ENCODE measurements at places on chromosomes 7 and 10.

DNA sequence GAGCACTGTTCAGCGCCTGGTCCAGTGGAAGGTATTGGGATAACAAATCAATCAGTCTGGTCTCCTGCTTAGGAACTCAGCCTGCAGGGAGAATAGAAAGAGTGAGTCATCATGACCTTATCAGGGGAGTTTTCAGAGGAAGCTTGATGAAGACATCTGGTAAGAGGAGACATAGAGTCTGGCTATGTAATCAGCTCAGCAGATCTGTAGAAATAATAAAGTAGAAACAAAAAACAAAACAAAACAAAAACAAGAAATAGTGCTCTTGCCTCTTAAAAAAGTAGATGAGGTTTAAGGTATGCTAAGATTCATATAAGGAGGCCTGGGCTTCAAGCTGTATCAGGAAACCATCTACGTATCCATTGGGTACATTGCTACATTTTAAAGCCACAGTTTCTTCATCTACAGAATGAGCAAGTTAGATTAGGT, 14.4 kb downstream of the TAS2R41 start:
- DNase-seq: peak; percentile 37

DNA sequence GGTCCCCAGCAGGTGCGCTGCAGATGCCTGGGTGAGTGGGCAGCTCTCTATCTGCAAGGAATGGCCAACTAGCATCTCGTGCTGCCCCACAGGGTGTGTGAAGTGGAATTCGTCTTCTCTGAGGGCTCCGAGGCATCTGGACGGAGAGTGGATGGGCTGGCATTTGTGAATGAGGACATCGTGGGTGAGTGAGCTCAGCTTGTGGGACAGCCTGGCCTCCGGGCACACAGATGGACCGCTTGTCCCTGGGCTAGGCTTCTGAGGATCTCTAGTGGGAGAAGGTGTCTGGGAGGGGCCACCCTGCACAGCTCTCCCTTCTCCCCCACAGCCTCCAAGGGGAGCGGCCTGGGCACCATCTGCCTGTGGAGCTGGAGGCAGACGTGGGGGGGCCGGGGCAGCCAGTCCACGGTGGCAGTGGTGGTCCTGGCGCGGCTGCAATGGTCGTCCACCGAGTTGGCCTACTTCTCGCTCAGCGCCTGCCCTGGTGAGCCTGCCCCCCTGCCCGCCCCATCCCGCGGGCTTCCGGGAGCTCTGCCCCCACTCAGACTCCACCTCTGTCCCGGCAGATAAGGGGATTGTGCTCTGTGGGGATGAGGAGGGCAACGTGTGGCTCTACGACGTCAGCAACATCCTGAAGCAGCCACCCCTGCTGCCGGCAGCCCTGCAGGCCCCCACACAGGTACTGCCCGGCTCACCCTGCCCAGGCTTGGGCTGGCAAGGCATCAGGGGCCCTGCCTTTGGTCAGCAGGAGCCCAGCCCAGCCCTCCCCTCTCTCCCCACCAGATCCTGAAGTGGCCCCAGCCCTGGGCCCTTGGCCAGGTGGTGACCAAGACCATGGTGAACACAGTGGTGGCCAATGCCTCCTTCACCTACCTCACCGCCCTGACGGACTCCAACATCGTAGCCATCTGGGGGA, 6.3 kb downstream of the POLR2J start:
- DNase-seq: no peak

- DNase-seq: no peak
These were observed 40.3 kb upstream of the GTF2I start for GRCh38 chr7:74617180-74617744.

DNA sequence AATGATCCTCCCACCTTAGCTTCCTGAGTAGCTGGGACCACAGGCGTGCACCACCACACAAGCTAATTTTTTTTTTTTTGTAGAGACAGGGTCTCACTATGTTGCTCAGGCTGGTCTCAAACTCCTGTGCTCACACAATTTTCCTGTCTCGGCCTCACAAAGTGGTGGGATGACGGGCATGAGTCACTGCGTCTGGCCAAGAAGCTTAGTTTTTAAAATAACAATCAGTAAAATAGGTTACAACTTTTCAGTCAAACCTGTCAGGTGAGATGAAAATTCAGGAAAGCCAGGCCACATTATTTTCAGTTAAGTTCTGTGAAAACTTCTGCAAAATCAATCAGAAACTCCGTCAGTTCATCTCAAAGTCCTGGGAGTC, 55.4 kb downstream of the FAM241B start:
- no peak for DNase-seq

DNA sequence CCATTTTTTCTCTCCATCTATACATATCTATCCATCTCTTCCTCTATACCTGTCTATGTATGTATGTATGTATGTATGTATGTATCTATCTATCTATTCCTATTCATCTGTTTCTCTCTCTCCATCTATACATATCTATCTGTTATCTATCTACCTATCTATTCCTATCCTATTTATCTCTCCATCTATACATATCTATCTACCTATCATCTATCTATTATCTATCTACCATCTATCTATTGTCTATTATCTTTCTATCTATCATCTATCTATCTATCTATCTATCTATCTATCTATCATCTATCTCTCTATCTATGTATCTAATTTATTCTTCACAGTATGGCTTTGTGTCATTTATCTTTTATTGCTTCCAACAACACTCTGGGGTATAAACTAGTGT, 1124.4 kb downstream of the TYW1 start:
- DNase-seq: no peak

- peak; percentile 33 for DNase-seq
These were observed 43.0 kb upstream of the RPA3 start for GRCh38 chr7:7761340-7761973.

DNA sequence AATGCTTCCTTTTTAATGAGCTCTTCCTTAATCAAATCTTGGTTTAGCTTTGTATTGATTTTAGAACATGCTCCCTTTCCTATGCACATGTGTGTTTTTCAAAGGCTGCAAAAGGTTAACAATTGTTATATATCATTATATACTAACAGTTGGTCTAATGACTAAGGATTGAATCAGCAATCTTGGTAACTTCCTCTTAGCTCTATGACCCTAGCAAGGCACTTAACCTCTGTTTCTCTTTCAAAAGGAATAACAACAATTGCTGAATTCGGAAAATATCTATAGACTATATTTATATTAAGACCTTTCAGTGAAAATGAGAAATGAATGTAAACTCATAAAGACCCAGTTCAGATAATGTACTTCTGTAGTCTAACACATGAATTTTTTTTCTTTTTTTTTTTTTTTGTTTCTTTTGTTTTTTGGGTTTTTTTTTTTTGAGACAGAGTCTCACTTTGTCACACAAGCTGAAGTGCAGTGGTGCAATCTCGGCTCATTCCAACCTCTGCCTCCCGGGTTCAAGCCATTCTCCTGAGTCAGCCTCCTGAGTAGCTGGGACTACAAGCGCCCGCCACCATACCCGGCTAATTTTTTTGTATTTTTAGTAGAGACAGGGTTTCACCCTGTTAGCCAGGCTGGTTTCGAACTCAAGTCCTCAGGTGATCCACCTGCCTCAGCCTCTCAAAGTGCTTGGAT, 48.8 kb downstream of the HOXA1 start:
- DNase-seq: no peak

- DNase-seq: peak; percentile 5
These were observed 41.6 kb downstream of the NEBL start for GRCh38 chr10:20855398-20856038.

- no peak for DNase-seq
These were observed 23.8 kb upstream of the FRAT2 start for GRCh38 chr10:97358349-97358748.

GRCh38 chr7:94324380-94325121, 70.1 kb upstream of the COL1A2 start:
- DNase-seq: peak; percentile 55

- DNase-seq: no peak
These were observed 398.5 kb downstream of the REEP3 start for GRCh38 chr10:63919575-63920279.

DNA sequence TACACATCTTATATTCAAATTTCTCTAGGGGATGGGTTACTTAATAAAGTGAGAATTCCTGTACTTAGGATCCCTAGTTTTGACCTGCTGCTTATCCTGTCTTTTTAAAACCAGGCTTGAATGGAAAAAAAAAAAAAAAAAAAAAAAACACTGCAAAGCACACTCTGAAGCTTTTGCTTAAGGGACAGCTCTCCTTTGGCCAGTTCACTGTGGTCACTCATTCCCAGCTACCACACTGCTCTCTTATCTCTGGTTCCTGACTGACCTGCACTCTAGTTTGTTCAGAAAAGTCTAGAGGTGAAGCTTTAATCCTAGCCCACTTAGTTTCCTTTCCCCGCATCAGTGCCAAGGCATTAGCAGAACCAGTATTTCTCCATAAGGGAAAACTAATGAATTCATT, 82.4 kb downstream of the CADPS2 start:
- DNase-seq: no peak
